ENCODE measurements at places on chromosomes 1 and 21.
A peak's percentile ranks its signal among the peaks of the same experiment; 100 is the strongest.

GRCh38 chr1:48216941-48217340, 5.6 kb upstream of the SLC5A9 start:
- no peak for DNase-seq

- no peak for DNase-seq
Measured at GRCh38 chr1:165431079-165431478, 13.8 kb downstream of the RXRG start.

GRCh38 chr1:210372931-210373627, 44.4 kb downstream of the HHAT start:
- DNase-seq: no peak

DNA sequence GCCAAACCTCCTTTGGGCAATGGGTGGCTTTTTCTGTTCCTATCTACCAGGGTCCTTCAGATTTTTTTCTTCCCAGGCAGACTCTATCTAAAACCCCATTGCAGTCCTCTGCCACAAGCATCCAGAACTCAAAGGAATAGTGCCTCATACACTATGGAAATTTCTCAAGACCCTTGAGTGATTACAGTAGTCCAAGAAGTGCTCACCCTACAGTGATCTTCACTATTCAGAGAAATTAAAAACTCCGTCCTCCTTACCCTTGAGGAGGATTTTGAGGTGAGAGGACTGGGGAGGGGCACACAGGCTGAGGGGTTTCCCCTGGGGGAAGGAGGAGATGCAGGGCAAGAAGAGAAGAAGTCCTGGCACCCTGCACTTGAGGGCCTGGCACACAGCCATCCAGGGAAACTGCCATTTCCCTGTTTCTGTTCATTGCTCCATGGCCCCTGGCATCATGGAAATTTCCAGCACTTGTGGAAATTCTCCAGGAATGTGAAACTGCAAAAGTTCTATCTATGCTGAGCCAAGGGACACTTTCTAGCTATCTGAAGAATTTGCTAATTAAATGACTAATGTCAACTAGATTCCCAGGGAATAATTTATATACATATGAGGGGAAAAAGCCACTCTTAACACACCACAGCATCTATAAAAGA, 102.5 kb upstream of the ATP1B1 start:
- peak; percentile 31 for DNase-seq

DNA sequence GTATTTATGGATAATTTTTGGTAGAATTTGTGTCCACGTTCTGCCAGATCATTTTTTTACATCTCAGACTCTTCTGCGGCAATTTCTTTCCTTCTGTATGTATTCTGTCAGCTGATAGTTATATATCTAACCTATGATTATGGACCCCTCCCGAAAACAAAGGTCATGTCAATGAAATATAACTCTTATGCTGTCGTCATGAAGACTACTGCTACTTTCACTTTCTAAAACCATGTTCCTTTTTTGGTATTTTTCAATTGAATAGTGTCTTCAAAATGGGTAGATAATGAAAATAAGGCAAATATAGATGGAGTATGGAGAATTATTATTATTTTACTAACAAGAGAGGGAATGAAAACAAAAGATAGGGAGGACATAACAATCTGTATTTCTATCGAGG, 3.2 kb downstream of the ANGPTL1 start:
- DNase-seq: no peak

DNA sequence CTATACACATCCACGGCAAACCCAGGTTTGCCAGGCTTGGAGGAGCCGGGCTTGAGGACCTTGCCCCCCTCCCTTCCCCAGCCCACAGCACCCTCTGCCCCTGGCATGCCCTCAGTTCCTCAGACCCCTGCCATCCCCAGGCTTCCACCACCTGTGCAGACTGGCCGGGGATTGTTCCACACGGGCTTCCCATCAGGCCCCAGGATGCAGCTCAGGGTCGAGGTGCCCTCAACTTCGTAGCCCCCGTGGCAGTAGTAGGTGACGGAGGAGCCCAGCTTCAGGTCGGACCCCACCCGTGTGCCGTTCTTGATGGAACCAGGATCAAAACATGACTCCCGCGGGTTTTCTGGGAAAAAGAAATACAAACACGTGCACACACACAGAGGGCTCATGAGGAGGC, 163.8 kb downstream of the ZSCAN20 start:
- DNase-seq: no peak

GRCh38 chr1:185663771-185664296, 70.4 kb upstream of the HMCN1 start:
- no peak for DNase-seq

DNA sequence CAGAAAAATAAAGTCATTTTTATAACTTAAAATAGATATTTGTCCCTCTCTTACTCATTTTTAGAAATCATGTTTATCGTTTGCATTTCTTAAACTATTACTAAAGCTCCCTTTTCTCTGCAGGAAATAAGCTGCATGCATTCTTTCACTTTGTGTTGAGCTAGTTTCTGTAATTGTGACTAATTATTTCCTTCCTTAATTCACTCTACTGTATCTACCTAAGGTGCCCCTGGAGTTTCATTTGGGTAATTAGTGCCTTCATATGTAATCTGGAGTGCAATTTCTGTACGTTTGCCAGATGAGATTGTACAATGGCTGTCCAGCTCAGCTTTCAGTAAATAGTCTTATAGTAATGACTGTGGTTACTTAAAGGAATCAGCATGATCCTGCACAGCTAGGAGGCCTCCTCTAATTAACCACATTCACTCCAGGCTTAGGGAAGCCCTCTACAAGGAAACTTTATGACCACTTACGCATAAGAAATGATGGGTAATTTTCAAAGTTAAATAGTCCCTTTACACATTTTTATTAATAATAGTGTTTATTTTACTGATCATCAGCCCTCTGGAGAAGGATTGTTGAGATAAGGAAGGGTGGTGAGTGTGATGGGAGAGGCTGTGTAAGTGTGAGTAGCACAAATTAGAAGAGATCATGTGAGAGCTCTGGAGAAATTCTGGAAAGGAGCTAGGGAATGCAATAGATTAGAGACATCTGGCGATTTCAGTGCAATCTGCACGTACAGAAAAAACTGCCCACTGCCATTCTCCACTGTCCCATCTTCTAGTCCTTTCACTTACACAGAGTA, 86.8 kb downstream of the LRRC8C start:
- no peak for DNase-seq

DNA sequence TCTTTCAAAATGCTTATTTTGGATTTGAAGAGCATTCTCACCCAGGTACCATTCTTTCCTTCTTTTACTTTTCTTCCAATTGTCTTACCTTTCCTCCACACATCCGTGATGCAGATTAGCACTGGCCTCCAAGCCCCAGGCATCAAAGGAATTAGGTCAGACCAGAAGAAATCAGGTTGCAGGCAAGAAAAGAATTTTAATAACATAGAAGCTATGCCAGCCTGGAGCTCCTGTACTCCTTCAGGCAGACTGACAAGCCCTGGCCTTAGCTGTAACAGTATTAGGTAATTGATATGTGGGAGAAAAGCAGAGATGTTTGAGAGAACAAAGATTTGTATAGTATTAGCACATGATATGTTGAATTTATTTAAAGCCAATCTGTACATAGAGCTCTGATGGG, 390.4 kb upstream of the ADGRL2 start:
- DNase-seq: no peak

Data from GM04504 (cell line).